Stimulated activated CD8-positive, alpha-beta memory T cell treated with anti-CD3 and anti-CD28 coated beads, Interleukin-4, amount 100 ng/mL, for 4 hours (primary cell): ENCODE measurements at places on chromosomes 7 and 10.

DNA sequence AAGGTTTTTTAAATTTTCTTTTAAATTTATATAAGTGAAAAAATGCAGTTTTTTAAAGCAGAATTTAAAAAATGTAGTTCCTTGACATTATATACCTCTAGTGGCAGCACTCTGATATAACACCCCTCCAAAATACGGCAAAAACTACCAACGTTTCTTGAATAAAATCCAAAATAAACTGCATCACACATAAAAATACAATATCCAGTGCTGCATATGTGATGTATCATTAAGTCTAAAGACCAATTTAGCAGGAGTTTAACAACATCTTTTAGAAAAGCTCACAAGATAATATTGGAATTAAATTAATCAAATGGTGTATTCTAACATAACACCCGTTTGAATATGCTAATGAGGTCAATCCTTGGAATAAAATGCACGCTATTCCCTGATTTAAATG lies 1.4 kb downstream of the TCERG1L start:
- no peak for DNase-seq

DNA sequence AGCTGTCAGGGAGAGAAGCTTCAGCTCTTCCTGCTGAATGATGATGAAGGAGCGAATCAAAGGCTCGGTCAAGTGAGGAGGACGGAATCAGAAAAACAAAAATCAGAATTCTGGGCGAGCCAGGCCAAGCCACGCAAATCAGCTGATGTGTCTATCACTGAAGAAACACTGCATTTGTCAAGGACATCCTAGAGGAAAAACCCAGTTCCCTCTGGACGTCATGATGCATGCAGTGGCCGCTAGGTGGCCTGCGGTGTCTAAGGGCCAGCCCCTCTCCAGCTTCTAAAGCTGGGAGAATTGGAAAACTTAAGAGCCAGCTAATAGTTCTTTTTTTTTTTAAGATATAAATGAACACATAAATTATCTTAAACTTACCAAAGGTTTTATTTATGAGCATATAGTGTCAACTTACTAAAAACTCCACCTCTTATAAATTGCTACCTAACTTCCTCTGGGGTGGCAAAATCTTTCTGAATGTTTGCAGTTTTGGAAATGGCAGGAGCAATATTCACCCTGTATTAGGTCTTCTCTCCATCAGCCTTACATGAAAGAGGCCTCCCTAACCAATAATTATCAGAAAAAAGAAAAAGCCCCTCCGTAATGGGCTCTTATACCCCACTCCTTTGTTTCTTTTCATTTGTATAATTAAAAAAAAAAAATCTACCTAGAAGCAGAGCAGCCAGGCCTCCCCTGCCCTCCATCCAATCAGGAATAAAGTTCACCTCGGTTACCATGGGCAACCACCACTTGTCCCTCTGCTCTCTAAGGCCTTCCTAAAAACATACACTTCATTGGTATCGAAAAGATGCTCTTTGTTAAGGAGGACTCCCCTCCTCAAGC lies 186.8 kb downstream of the USP6NL start:
- no peak for DNase-seq

DNA sequence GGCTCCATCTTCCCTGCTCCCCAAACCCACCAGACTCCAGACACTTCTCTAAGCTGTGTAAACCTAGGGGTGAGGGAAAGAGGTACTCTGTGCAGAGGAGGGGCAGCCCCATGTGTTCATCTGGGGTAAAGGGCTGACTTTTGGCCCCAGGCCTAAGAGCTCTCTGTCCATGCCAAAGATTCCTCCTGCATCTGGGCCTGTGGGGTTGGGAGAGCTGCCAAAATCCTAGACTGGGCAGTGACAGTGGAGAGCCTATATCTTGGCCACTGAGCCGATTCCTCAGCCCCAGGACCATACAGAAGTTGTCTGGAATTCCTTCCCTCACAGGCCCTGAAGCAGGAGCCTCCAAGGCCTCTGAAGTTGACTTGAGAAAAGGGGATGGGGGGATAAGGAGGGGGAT lies 25.3 kb upstream of the LEP start:
- no peak for DNase-seq

DNA sequence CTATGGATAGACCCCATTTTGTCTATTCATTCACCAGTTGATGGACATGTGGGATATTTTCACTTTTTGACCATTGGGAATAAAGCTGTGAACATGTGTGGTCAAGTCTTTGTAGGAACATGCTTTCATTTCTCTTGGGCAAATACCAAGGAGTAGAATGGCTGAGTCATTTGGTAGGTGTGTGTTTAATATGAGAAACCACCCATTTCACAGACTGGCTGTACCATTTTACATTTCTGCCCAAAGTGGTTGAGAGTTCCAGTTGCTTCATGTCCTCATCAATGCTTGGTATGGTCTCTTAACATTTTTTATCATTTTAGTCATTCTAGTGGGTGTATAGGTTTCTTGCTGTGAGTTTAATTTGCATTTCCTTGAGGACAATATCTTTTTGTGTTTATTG lies 124.9 kb upstream of the RHEB start:
- no peak for DNase-seq
